ENCODE measurements at places on chromosomes 7 and 10.

DNA sequence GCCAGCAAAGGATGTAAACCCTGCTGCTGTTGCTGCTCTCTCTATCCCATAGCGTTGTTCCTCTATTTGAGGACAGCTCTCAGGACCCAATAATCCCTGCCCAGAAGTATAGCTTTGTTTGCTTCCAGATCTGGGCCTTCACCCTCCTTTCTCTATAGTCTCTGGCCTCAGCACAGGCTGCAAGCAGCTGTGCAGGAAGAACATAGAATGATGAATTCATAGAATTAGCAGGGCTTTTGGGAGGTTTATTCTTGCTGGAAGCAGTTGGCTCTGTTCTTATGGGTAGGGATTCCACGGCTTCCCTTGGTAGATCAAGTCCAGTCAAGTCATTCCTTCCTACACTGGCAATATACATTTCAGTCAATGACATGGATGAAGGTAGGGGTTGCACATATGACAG lies 354.7 kb downstream of the HPSE2 start:
- DNase-seq, result no peak

DNA sequence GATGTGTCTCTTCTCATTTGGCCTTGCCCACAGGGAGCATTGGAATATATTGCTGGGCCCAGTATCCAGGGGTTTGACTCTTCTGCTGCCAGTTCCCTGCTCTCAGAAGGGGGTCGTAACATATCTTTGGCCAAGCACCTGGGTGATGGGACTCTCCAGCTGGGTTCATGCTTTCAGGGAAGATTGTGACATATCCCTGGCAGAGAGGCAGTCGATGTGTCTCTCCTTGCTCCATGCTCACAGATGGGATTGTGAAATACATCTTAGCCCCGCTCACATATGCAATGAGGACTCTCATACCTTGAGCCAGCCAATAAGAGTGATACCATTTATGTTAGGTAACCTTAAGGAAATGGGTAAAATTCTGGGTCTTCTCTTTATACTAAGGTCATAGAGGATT lies 39.2 kb upstream of the ZNF680 start:
- no peak for DNase-seq

DNA sequence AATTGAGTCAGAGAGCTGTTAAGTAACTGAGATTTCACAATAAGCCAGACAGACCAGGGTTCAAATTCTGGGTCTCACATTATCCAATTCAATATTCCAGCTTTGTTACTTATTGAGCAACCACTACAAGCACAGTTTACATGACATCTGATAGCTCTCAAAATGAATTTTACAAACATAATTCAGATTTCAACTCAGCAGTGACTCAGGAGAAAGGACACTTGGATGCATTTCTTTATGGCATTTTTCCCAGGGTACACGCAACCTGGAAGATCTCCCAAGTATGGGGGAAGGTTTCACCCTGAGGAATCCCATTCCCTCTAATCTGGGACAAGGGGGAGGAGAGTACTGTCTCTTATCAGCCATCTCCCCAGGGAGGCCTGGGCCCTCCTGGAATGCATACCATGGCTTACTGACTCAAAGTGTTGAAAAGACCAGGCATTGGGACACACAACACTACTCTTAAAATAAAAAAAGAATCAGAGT lies 102.4 kb downstream of the CFTR start:
- DNase-seq, result peak; percentile 56

- DNase-seq, result no peak
Measured at GRCh38 chr7:157928171-157928794, 591.5 kb downstream of the DNAJB6 start.

GRCh38 chr7:111018960-111019736 lies 71.8 kb upstream of the LRRN3 start:
- DNase-seq, result no peak

GRCh38 chr10:89219513-89220218 lies 12.5 kb upstream of the CH25H start:
- no peak for DNase-seq

DNA sequence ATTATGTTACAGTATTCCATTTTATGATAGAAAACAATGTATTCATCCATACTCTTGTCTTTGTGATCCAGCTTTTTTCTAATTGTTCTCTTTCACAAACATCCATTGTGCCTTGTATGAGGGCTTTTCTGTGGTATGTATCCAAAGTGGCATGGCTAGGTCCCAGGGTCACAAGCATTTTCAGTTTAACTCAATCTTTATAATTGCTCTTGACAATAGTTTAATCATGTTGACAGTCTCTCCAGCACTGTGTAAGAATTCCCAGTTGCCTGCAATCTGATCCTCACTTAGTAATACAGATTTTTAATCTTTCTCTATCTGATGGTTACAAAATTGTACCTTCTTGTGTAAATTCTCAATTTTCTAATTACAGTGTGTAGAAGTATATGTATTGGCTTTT lies 533.4 kb downstream of the NEBL start:
- DNase-seq, result no peak

GRCh38 chr10:125132344-125132743 lies 28.0 kb downstream of the CTBP2 start:
- DNase-seq, result no peak

- no peak for DNase-seq
Measured at GRCh38 chr10:77043420-77043763, 594.2 kb downstream of the KCNMA1 start.

GRCh38 chr7:122914812-122915211 lies 28.6 kb upstream of the CADPS2 start:
- no peak for DNase-seq
